ENCODE measurements at places on chromosomes 3 and 15. TPM values are rescaled to one million over a fixed set of nuclear protein-coding genes. Genes with fewer than 3 reads are reported as not detected.
A peak's percentile ranks its signal among the peaks of the same experiment; 100 is the strongest.

- peak; percentile 90 for DNase-seq
Measured at GRCh38 chr3:111803123-111803593, 55.9 kb upstream of the PHLDB2 start.

GRCh38 chr3:176032043-176032442 is 1165.2 kb downstream of the TBL1XR1 start:
- DNase-seq: no peak

- no peak for DNase-seq
Measured at GRCh38 chr3:169818316-169818715, 5.6 kb upstream of the LRRC34 start.

GRCh38 chr3:98553021-98553563 is 21.3 kb downstream of the GPR15 start:
- DNase-seq: no peak

DNA sequence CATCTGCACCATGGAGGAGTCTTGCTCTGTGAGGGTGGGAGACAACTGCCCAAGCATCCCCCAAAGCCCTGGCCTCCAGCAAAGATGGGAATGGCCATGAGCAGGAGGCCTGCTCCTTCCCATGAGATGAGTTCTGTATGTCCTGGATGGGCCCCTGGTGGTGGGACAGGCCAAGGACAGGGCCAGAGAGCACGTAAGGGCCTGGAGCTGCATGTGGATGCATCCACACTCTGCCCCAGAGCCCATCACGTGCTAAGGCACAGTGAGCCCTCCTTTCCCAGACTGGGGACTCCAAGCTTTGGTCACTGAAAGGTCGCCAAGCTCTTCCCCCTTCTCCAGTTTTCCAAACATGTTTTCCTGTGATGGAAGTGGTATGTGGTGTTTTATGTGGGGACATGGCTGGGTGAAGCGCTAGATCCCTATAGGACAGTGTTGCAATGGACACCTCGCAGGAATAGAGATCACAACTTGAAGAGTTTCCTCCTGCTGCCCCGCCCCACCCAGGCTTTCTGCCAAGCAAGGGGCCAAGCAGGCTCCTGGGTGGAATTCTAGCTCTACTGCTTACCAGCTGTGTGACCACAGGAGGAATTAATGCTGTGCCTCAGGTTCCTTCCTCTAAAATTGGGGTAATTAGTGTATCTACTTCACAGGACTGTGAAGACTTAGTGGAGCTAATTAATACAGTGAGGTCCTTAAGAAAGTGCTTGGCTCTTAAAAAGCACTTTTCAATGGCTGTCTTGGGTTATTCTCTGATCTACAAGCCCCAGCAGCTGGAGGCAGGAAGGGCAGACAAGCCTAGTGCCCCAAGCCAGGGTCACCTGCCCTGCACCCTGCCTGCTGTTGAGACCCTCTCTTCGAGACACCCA is 106.4 kb upstream of the RPL32 start:
- peak; percentile 77 for DNase-seq

DNA sequence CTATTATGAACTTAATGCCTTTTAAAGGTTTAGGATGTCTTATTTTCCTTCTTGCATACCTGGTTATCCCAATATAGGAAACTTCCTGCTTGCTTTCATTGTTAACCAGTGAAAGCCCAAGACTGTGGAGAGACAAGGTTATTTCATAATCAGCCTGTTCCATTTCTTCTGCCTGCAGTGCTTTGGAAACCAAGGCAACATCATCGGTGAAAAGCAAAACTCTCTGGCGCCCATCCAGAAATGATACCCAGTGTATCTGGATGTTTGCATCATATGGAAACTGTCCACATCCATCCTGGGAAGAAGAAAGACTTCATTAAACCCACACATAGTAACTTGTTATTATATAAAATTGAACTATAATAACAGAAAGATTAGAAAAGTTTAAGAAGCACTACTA is 170.1 kb downstream of the VPS13C start:
- no peak for DNase-seq

- no peak for DNase-seq
Measured at GRCh38 chr15:63892794-63893441, 59.2 kb upstream of the HERC1 start.

DNA sequence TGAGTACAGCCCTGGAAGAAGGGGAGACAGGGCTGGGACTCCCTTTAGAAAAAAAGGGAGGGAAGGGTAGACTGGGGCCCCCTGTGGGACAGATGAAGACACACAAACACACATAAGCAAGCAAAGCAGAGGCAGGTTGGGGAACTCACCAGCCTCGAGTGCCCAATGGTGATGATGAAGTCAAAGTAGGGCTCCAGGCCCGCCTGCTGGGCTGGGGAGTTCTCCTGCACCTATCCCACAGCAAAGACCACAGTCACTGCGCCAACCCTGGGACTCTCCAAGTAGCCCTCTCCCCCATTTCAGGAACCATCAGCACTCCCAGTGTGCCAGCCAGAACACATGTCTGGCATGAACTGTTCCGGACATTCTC is 4.1 kb downstream of the GORASP1 start:
- DNase-seq: no peak

GRCh38 chr3:25585361-25586166 is 79.1 kb downstream of the TOP2B start:
- no peak for DNase-seq

DNA sequence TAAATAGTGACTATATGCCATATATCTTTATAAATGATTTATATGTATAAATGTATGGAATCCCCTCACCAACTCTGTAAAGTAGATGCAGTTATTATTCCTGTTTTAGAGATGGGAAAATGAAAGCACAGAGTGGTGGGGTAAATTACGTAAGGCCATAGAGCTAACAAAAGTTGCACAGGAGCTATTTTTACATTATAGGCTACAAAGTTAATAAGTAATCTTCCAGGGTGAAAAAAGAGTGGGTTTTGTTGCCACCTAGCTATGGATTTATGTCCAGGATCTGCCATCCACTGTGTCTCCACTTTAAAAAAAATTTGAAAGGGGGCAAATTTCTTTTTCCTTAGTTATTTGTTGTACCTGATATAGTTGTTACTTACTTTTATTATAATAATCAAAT is 235.7 kb downstream of the MCTP2 start:
- DNase-seq: no peak

DNA sequence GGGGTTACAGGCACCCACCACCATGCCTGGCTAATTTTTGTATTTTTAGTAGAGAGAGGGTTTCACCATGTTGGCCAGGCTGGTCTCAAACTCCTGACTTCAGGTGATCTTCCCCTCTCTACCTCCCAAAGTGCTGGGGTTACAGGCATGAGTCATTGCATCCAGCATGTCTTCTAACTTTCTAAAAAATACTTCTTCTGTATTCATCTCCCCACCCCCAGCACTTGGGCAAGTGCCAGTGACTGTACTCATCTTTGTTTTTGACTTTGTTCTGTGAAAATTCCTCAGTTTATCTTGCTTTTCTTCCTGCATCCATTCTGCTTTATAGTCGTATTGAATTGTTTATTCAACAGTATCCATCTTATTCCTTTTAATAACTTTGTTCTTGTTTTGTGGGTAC is 47.6 kb downstream of the ARIH1 start:
- DNase-seq: no peak

DNA sequence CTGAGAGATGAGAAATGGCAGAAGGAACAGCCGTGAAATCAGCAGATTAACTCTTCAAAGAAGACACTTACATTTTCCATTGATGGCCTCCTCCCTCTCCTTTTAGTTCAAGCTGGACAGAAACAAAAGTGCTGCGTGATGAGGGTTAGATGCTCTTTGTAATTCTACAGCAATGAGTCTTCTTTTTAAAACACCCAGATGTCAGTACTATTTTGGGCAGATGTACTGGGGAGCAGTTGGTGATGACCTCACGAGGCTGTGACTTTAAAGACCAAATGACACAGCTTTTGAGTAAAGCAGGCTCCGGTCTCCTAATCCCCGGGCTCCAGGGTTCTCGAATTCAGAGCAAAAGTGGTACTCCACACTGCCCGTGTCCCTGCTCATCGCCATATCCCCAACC is 198.2 kb downstream of the SLCO3A1 start:
- DNase-seq: no peak

- no peak for DNase-seq
Measured at GRCh38 chr15:82812994-82813393, 3.6 kb downstream of the WHAMM start.

DNA sequence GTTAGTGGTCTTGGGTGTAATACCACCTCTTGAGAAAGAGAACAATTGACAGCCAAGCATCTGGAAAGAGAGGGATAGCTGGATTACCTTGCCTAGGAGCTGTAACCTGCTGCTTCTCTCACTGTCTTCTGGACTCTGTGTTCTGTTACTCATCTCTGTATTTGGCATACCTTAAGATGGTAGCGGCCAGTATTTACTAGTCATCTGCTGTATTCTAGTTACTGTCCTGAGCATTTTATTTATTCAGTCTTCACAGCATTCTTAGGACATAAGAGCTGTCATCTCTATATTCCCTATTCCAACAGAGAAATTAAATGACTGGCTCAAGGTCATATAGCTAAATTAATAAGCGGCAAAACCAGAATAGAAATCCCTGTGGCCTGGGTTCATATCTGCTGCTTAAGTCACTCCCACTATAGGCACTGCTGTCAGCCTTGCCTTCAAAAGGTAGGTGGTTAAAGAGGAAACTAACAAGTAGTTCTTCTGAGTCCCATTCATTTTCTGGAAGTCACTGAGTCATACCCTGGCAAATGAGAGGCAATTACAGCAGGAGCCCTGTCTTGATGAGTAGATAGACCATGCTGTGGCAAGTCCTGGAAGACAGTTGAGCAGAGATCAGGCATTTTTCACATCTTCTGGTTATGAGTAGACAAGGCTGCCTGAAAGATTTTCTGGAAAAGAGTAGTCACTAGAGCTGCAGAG is 68.2 kb downstream of the RAB7A start:
- DNase-seq: no peak

DNA sequence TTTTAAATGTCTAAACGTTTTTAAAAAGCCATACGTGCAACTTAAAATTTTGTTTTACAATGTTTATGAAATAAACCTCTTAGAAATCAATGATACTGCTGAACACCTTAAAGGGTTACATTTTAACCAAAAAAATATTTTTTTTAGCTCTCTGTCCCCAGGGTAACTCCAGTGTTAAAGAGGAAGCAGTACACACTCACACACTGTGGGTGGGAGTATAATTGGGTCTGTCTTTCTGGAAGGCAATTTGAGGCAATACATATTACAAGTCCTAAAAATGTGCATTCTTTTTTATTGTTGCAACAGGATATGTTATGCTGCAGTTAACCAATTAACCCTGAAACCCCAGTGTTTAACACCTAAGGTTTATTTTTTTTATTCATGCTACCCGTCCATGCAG is 34.1 kb downstream of the WHAMM start:
- DNase-seq: no peak

DNA sequence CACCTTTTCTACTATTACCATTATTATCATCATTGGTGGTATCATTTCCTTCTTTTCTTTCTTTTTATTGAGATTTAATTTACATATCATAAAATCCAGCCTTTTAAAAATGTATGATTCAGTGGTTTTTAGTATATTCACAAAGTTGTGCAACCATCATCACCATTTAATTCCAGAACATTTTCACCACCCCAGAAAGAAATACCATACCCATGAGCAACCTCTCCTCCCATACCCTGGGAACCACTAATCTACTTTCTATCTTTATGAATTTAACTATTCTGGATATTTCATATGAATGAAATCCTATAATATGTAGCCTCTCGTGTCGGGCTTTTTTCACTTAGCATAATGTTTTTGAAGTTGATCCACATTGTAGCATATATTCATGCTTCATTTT is 29.1 kb downstream of the AAGAB start:
- DNase-seq: no peak

GRCh38 chr3:194168994-194169393 is 33.0 kb downstream of the HES1 start:
- no peak for DNase-seq

HYAL1 gene
- total RNA-seq: 4.6 TPM

ADGRG7 gene
- not detected for total RNA-seq

KLF15 gene
- 30.1 TPM for total RNA-seq

PCSK6 gene
- total RNA-seq: 8.9 TPM

CCR3 gene
- not detected for total RNA-seq

GOLGA8R gene
- total RNA-seq: 4.8 TPM

ZNF662 gene
- 8.7 TPM for total RNA-seq

BOC gene
- total RNA-seq: 120 TPM

CYP8B1 gene
- total RNA-seq: not detected
